ENCODE measurements at places on chromosomes 3 and 15.

GRCh38 chr3:98954242-98954641 lies 52.7 kb upstream of the DCBLD2 start:
- DNase-seq: no peak

DNA sequence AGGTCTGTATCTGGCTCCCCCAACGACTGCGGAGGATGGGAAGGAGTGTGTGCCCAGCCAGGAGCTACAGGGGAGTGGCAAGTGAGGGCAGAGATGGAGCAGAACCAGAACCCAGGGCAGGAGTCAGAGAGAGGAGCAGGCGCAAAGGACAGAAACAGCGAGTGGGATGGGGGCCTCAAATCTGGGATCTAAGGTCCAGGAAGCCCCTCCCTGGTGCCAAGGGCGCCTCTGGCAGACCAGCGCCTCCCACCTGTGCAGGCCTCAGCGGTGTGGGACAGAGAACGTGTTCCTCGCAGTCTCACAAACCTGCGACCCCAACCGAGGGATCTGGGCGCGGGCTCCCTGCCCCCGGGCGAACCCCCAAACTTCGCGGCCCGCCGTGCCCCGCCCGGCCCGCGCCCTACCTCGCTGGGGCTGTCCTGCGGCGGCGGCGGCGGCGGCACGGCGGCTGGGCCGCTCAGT lies 301 bp downstream of the PCBP4 start:
- DNase-seq: no peak

DNA sequence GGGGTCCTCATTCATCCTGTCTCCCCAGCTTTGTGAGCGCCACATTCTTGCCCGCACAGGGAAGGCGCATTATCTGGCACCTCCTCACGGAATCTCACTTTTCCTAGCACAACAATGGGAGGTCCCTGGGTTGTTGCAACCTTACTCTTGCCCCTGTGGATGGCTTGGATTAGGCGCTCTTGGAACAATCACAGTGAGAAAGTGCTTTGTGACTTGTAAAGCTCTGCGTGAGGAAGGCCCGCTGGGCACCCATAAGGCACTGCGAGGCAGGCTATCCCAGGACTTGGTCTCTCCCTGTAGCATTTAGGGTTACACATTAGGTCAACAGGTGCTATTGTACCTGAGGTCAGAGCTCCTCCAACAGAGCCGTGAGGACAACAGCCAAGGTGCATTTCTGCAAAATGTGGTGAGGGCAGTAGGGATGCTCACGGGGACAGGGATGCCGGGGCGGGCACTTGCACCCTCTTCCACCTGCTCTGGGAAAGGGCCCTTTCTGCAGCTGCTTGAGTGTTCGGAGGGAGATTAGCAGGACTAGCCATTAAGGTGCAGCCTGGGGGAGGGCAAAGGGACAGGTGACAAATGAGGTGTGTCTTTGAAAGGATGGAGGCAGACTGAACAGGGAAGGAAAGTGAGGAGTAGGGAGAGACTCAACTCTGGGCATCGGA lies 13.9 kb upstream of the LRRC15 start:
- DNase-seq: no peak

DNA sequence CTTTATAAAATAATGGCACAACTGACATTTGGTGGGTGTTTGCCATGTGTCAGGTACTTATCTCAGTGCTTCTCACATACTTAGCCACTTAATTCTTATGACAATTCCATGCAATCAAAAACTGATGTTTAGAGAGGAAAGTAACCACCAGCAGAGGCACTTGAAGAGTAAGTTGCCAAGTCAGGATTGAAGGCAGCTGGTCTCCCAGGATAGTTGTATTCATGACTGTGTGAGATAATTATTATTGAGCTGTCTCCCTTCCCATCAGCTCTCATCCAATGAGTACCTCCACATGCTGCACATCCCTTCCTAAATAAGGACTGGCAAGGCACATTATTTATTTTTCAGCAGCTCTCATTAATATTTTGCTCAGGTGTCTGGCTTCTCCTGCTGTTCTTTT lies 4.8 kb downstream of the VEPH1 start:
- no peak for DNase-seq

GRCh38 chr15:66782785-66783184 lies 80.7 kb downstream of the SMAD6 start:
- DNase-seq: no peak
